ENCODE measurements at places on chromosomes 13 and 19. TPM values are rescaled to one million over a fixed set of nuclear protein-coding genes. Genes with fewer than 3 reads are reported as not detected.

GRCh38 chr19:35207391-35207871, 21.1 kb downstream of the FAM187B start:
- DNase-seq: no peak

CPT1C gene
- total RNA-seq: 1.6 TPM

GRCh38 chr13:104831831-104832230, 1703.6 kb downstream of the EFNB2 start:
- DNase-seq: no peak

DNA sequence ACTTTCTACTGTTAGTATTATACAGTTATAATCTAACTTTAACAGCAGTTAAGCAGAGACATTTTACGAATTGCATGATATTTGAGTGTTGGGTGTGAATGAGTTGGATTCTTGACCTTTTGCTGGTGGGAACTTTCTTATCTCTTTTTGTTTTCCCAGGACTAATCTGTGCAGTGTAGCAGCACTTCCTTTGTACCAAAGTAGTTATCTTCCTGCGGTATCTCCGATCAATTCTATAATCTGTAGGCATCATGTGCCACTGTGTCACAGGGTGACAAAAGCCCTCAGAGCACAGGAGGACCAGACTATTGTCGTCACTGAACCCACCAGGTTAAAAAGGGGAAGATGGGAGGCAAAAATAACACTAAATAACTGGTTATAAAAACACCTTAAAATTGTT, 823.5 kb downstream of the GPC5 start:
- no peak for DNase-seq

GRCh38 chr13:50026788-50027473, 11.7 kb downstream of the KCNRG start:
- no peak for DNase-seq

GRCh38 chr13:98083507-98083906, 59.4 kb upstream of the FARP1 start:
- no peak for DNase-seq

DNA sequence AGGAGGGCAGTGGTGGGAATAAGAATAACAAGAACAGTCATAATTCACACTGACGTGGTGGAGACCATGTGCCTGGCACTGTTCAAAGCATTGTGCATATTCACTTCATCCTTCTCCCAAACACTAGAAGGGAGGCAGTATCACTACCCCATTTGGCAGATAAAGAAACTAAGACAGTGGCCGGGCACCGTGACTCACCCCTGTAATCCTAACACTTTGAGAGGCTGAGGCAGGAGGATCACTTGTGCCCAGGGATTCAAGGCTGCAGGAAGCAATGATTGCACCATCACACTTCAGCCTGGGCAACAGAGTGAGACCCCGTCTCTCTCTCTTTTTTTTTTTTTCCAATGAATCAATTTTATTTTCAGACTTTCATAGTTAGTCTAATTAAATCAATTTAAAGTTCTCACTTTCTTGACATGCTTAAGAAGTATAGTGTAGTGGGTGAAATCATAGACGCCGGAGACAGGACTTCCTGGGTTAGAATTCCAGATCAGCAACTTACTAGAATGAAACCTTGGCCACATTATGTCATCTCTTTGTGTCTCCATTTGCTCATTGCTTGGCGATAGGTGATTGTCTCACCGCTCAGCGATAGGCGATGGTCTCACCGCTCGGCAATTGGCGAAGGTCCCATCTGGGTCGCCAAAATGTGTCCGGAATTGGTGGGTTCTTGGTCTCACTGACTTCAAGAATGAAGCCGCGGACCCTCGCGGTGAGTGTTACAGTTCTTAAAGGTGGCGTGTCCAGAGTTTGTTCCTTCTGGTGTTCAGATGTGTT, 5.3 kb upstream of the ATG4D start:
- DNase-seq: no peak

DACT3 gene
- total RNA-seq: 0.78 TPM

CGB5 gene
- total RNA-seq: 3.3 TPM

- peak; percentile 3 for DNase-seq
These were observed 935.1 kb downstream of the SLITRK1 start for GRCh38 chr13:82947191-82947621.

GRCh38 chr19:37594982-37595382, 306 bp downstream of the ZNF540 start:
- peak; percentile 29 for DNase-seq

DNA sequence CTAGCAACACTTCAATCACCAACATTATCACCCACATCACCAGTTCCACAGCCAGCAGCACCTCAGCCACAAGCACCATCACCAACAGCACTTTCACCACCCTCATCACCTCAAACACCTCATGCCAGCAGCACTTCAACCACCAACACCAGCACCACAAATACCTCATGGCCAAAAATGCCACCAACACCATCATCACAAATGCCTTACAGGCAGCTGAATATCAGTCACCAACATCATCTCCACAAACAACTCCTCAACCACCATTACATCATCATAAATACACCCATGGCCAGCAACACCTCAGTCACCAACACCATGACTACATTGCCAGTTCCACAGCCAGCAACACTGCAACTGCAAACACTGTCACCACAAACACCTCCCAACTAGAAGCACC, 10.4 kb downstream of the FCER2 start:
- DNase-seq: no peak

ZSWIM9 gene
- 0.84 TPM for total RNA-seq

DNA sequence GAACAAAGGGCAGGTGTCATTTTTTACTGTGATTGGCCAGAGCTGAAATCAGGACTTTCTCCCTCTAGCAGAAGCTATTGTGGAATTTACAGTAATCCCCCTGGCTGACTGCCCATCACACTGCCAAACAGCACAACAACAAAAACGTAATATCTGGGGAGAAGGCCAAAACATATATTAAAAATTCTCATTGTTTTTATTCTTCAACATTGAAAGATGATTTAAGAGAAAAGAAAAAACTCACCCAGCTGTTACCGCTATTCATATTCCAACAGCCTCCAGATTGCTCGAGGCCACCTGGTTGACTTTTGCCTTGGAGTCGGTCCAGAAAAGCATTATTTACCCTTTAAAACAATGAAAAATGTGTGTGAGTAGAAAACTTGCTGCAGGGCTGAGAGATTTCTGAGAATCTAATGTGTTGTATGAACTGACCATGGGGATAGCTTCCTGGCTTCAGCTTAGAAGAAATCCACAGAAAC, 97.2 kb downstream of the EPSTI1 start:
- DNase-seq: no peak

- no peak for DNase-seq
These were observed 155.2 kb downstream of the DPF1 start for GRCh38 chr19:38068826-38069225.

C19orf85 gene
- not detected for total RNA-seq

- DNase-seq: peak; percentile 42
These were observed 71.3 kb downstream of the DPF1 start for GRCh38 chr19:38152461-38153379.

CEACAM7 gene
- not detected for total RNA-seq

DNA sequence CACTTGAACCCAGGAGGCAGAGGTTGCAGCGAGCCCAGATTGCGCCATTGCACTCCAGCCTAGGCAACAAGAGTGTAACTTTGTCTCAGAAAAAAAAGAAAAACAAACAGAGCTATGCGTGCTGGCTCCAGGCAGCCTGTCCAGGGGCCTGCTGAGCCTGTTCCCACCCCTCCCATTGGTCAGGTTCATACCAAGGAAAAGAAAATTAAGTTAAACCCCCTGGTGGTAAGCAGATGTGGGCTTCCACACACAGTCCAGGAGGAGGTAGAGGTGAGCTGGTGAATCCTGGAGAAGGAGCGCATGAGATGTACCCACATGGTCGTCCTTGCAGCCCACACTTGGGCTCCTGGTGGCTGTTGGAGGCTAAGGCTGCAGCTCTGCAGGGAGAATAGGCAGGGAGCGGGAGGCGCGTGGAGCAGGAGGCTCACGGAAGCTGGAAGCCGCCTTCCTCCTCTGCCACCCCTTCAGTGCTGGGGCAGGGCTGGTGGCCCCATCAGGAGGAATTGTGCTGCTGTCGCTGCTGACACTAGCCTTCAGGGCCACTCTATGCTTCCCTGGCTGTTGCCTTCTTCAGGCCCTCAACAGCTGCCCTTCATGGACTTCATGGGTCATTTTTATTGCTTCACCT, 10.5 kb upstream of the CHAMP1 start:
- DNase-seq: no peak

GRCh38 chr13:99363949-99364348, 56.8 kb upstream of the GPR183 start:
- no peak for DNase-seq

- DNase-seq: no peak
These were observed 57.3 kb downstream of the EFNB2 start for GRCh38 chr13:106478116-106478515.

ATP11A gene
- total RNA-seq: 3.2 TPM

GRCh38 chr13:113105032-113105920, at the start of gene F7:
TSS of gene F7 (plus strand) at chr13:113105791. CDS start at chr13:113105842, 51 bp downstream.
- DNase-seq: no peak

GRCh38 chr13:27266917-27267316, 3.7 kb upstream of the RASL11A start:
- no peak for DNase-seq

DNA sequence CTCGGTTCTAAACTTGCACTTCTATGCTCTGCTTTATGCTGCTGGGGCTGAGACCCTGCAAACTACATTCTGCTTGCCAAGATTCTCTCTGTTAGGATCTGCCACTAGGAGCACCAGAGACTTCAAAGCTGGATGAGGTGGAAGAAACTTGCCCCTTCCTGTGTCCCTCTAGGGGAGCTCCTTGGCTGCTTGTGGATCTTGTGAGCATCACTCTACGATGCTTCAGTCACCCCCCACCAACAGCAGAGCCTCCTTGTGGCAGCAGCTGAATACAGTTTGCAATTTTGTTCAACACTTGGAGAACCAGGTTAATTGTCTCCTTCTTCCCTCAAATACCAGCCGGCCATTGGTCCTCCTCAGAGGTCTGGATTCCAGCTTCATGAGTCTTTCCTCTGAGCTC, 310.6 kb downstream of the FGF14 start:
- peak; percentile 3 for DNase-seq

- peak; percentile 72 for DNase-seq
These were observed 8.1 kb downstream of the PTGIR start for GRCh38 chr19:46616631-46617322.

CYP2A7 gene
- not detected for total RNA-seq

DNA sequence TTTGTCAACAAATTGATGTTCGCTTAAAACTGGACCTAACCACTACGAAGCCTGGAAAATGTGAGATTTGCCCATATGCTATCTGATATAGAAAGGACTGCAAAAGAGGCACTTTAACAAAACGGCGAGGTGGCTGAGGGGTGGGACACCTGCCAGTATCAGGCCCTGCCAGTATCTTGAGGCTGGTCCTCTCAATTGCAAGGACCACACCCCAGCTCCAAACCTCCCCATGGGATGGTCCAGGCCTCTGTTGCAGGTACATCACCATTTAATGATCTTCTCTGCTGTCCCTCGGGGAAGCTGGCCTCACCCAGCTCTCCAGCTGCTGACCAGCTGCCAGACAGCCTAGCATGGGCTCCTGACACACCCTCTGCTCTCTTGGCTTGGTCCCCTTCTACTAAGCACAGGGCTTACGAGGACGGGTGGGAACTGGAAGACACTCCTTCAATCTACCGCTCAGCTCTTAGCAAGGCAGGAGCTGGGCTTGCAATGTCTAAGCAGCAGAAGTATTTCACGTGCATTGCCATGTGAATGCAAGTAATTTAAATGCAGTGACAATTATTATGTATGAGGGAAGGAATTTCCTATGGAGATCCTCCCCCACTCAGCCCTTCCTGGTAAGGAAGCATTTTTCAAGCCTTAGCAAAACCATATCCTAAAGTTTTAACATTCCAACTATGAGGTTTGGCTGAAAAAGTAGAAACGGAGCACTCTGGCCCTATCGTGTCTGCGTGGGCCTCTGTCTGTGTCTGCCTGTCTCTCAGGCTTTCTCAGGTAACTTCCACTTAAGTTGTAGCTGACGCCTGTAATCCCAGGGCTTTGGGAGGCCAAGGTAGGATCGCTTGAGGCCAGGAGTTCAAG, 63.9 kb downstream of the LATS2 start:
- peak; percentile 35 for DNase-seq

DNA sequence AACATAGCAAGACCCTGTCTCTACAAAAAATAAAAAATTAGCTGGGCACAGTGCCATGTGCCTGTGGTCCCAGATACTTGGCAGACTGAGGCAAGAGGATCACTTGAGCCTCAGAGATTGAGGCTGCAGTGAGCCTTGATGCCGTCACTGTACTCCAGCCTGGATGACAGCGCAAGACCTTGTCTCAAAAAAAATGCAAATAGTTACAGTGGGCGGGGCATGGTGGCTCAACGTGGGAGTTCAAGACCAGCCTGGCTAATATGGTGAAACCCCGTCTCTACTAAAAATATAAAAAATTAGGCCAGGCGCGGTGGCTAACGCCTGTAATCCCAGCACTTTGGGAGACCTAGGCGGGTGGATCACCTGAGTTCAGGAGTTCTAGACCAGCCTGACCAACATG, 8.5 kb downstream of the PGLS start:
- DNase-seq: no peak

ZNF611 gene
- 5.6 TPM for total RNA-seq

PLEKHF1 gene
- total RNA-seq: 9.2 TPM

PCDH17 gene
- 3.6 TPM for total RNA-seq

DNA sequence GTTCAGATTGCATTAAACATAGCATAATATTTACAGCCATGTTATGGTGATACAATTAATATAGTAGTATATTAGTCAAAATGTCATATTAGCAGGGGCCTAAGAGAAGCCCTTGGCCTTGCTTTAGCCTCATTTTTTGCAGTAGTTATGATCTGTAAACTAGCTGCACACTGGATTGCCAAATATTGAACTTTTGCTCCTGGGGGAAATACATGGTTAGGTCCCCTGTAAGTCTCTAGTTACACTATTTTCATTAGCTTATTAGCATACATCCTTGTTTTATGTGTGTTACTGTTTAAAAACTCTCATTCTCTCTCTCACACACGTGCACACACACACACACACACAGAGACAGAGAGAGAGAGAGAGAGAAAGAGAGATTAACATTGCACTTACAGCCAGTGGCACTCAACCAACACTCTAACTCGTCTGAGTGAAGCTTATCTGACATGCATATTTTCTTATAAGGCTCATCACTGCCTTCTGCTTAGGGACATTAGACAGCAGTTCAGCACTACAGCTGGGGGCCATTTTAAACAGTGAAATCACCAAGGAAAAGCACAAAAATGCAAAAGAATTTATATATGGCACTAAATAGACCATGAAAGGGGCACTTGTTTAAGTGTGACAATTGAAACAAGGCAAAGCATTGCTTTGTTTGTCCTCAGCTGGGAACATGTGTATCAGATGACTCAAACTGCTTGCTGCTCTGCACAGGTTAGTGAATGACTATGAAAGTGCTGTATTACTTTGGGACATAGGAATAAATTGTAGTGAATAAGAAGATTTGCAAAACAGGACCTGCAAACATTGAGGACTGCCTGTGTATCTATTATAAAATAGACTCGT, 278.7 kb downstream of the GPC6 start:
- DNase-seq: no peak

CERS1 gene
- total RNA-seq: not detected

LRRC4B gene
- total RNA-seq: 15.2 TPM

- DNase-seq: no peak
These were observed 344.0 kb downstream of the DACH1 start for GRCh38 chr13:71522941-71523526.
